ENCODE measurements at places on chromosomes 13 and 19. TPM values are rescaled to one million over a fixed set of nuclear protein-coding genes. Genes with fewer than 3 reads are reported as not detected.

MEF2B gene
- total RNA-seq: not detected

GATAD2A gene
- 118 TPM for total RNA-seq

RXFP2 gene
- total RNA-seq: not detected

KLK3 gene
- total RNA-seq: not detected

ZSCAN4 gene
- total RNA-seq: not detected

CD177 gene
- 0.52 TPM for total RNA-seq

TSKS gene
- not detected for total RNA-seq

ZNF573 gene
- 2.0 TPM for total RNA-seq

- no peak for DNase-seq
Observed at GRCh38 chr13:103403148-103403740, 337.0 kb upstream of the SLC10A2 start.

- DNase-seq: no peak
Observed at GRCh38 chr13:103605546-103606326, 539.5 kb upstream of the SLC10A2 start.

- DNase-seq: no peak
Observed at GRCh38 chr13:113162783-113163685, 4.6 kb downstream of the PROZ start.

DNA sequence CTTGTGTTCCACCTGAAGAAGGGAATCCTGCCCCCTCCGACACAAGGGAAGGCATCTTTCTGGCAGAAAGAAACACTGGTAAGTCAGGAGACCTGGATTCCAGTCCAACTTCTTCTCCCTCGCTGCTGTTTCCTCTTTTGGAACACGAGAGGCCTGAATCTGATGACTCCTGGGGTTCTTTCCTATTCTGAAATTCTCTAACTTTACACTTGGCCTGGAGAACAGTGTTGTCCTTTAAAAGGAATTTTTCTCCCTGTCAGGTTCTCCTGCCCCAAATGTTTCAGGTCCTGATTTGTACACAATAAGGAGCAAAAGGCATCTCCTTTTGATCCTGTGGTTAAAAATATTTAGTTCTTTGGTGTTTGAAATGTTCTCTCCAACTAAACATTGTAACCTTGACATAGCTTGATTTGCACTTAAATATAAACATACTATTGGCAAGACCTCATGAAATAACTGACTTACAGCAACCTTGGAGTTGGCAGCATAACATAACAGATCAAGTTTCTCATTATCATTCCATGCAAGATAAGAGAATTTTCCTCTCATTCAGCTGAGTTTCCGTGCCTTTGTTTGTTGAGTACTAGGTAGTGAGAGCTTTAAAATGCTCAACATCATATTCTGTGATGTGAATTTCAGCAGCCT is 244.8 kb downstream of the COG6 start:
- DNase-seq: no peak

- no peak for DNase-seq
Observed at GRCh38 chr13:44844786-44845185, 144.5 kb downstream of the NUFIP1 start.

GRCh38 chr13:44506251-44506650 is 69.9 kb downstream of the TSC22D1 start:
- no peak for DNase-seq

- peak; percentile 38 for DNase-seq
Observed at GRCh38 chr13:93861818-93862217, 617.7 kb downstream of the DCT start.

GRCh38 chr19:45693106-45693788 is 781 bp downstream of the QPCTL start:
- no peak for DNase-seq
